K562 (cell line): ENCODE measurements at places on chromosomes 1 and 21. TPM values are rescaled to one million over a fixed set of nuclear protein-coding genes. Genes with fewer than 3 reads are reported as not detected.

GRCh38 chr1:31760471-31761470 lies 3.4 kb downstream of the ADGRB2 start:
- peaks cover 60% of the 10 kb centered on the region for H3K27me3 ChIP-seq
- DNase-seq = peak; percentile 79
- no peak overlapping the region for H3K27ac ChIP-seq
- H3K4me3 ChIP-seq = peak overlapping the region; percentile 7; the same call in 1 of the 2 replicates

- H3K27ac ChIP-seq = no peak overlapping the region; the same call in 2 of the 3 replicates
- DNase-seq = no peak
- peaks cover 93% of the 10 kb centered on the region for H3K36me3 ChIP-seq
- peaks cover 17% of the 10 kb centered on the region for H3K4me1 ChIP-seq
- H3K27me3 ChIP-seq = no peaks in the 10 kb centered on the region
These were observed 24.4 kb downstream of the CAP1 start for GRCh38 chr1:40064797-40065499.

Gene RGS8
- not detected in 2 replicates for total RNA-seq

DNA sequence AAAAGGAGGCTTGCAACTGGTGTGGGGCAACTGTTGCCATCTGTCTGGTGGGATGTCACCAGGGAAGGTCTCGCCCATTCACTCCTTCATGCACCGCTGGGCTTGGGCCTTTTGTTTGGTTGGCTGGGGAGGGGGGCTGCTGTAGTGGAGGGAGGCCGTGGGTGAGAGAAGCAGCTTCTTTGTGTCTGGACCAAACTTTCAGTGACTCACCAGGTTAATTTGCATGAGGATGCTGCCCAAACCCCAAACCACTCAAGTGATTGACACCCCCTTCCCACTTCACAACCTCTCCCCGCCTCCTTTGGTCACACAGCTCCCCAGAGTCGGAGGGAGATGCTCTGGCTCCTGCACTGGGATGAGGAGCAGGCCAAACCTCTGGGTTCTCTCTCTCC lies 19.7 kb downstream of the BTG2 start:
- peaks cover 50% of the 10 kb centered on the region for H3K4me1 ChIP-seq
- no peaks in the 10 kb centered on the region for H3K36me3 ChIP-seq
- H3K27ac ChIP-seq = no peak overlapping the region
- DNase-seq = no peak
- H3K27me3 ChIP-seq = peaks cover 4% of the 10 kb centered on the region; the same call in 2 of the 3 replicates

DNA sequence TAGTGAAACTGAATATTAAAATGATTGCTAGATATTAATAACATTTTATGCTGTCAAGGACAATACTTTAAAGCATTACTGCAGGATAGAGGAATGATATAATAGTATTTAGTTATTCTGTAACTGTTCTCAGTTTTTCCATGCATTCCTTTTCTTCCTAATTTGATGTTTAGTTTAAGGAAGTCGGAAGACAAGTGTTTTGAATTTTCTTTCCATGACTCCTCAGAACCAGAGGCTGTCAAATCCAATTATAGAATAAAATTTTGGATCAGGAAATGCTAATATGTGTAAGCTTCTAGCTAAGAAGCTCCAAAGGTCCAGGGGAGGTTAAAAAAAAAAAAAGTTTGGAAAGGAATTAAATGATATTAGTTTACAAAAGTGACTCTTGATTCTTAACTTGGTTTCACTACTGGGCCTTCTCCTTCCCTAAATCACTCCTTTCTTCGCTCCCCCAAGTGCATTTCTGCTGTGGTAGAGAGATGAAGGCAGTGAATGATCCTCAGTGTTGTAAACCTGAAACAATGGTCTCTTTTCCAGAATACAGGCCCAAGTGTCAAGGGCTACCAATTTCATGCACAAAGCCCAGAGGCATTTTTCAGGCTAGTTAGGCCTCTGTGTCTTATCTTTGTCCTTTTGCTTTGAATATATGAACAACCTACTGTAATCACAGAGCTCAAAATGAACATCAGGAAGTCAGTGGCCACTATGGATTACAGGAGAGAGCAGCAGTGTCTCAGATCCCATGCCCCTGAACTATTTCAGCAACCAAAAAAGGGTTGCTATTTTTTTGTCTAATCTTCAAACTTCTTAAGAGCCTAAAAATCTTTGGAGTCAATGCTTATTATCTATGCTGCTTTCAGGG lies 6.2 kb downstream of the ADSS2 start:
- peak; percentile 29 for DNase-seq
- no peaks in the 10 kb centered on the region for H3K27me3 ChIP-seq
- H3K4me1 ChIP-seq = peaks cover 2% of the 10 kb centered on the region; the same call in 1 of the 2 replicates
- H3K4me3 ChIP-seq = no peak overlapping the region
- peak overlapping the region; percentile 30; the same call in 2 of the 3 replicates for H3K27ac ChIP-seq
- peaks cover 71% of the 10 kb centered on the region for H3K36me3 ChIP-seq

Gene ST6GALNAC3
- 0.29 and 0.31 TPM in 2 replicates for total RNA-seq

- peak; percentile 62 for DNase-seq
- H3K4me3 ChIP-seq = peak overlapping the region; percentile 85
- H3K27ac ChIP-seq = peak overlapping the region; percentile 66
- no peaks in the 10 kb centered on the region for H3K27me3 ChIP-seq
- H3K36me3 ChIP-seq = no peaks in the 10 kb centered on the region
These were observed 740 bp downstream of the DSTYK start for GRCh38 chr1:205210756-205211168.

Gene KCNK1
- total RNA-seq = 9.4 and 9.8 TPM in 2 replicates

Gene WDR64
- total RNA-seq = not detected in 2 replicates

Gene KRTCAP2
- 243 and 253 TPM in 2 replicates for total RNA-seq

DNA sequence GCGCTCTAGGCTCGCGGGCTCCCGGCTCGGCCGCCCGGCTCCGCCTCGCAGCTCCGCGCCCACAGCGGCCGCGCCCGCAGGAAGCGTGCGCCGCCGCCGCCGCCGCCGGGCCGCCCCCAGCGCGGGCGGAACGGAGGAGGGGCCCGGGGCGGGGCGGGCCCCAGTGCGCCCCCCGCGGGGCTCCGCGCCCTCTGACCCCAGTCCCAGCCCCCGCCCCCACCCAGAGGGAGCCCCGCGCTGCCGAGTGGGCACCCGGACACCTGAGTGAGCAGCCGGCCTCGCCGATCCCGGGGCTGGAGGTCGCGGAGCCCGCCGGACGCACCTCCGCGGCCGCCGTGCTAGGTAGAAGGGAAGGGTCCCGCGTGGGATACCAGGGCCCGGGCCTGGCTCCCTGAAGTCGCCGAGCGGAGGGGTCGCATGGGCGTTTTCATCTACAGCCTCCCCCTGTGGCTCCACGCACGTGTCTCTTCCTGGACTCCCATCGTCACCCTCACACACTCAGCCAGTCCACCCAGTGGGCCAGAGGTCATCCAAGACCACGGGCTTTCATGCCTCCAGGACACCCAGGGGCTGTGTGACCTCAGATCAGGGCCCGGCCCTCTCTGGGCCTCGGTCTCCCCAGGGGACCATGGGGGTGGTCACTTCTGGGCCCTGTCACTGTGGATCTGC lies at the start of gene SDC3:
SDC3 (minus strand) TSS at position 63 of the 669 bp plus-strand sequence. CDS start 172 bp downstream, outside the sequence.
- H3K36me3 ChIP-seq = no peaks in the 10 kb centered on the region
- H3K4me3 ChIP-seq = peak within 1 kb of the TSS; percentile 47
- H3K27ac ChIP-seq = peak within 1 kb of the TSS; percentile 52
- H3K27me3 ChIP-seq = no peaks in the 10 kb centered on the region

Gene CELA2A
- total RNA-seq = 0.47 and 0.62 TPM in 2 replicates

DNA sequence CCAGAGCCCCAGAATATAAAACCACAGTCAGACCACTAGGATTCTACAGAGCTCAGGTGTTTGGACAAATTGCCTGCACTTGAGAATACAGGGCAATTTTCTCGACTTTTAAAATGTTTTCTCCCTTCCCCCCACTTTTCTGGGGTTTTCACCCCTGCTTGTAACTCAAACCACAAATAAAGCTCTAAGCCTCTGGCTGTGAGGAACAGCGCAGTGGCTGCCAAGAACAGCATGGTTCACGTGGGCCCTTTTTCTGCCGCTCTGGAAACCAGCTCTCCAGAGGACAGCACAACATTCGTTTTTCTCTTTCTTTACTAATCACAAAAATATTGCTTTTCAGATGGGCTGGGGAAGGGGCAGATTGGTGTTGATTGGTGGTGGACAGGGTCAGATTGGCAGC lies 102.2 kb upstream of the JUN start:
- no peak overlapping the region for H3K4me3 ChIP-seq
- peaks cover 66% of the 10 kb centered on the region for H3K4me1 ChIP-seq
- H3K27me3 ChIP-seq = no peaks in the 10 kb centered on the region
- peak overlapping the region; percentile 97 for H3K27ac ChIP-seq

GRCh38 chr1:26016953-26017545 lies 4.5 kb upstream of the EXTL1 start:
- no peak overlapping the region for H3K4me3 ChIP-seq
- no peaks in the 10 kb centered on the region for H3K27me3 ChIP-seq
- no peak overlapping the region for H3K27ac ChIP-seq

DNA sequence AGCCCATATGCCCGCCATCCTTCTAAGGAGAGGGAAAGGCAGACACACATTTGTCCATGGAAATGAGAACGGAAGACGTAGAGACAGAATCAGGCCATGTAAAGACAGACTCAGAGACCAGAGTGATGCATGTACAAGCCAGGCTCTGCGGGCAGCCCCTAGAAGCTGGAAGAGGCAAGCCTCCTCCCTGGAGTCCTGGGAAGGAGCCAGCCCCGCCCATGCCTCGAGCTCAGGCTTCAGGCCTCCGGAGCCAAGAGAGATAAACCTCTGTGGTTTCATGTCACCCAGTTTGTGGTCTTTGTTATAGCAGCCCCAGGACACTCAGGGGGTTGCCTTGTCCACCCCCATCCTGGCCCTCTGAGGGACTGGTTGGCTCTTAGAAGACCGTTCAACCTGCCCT lies 11.6 kb downstream of the PDE9A start:
- no peaks in the 10 kb centered on the region for H3K36me3 ChIP-seq
- peaks cover 9% of the 10 kb centered on the region; the same call in 2 of the 3 replicates for H3K27me3 ChIP-seq

DNA sequence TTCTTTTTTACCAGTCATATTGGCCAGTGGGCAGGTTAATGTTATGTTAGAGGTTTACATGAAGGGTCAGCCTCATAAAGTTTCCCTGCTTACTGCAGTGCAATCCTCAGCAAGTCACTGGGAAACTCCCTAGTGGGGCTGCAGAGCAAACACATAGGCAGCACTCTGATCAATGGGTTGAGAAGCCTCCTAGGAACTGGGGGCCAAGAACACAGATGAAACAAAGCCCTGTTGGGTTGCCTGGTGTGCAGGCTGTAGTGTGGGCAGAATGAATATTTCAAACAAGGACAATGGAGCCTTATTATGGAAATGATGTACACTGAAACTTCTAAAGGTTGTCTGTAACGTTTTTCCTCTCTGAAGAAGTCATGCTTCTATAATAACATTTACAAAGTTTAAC lies 431.6 kb upstream of the PTBP2 start:
- H3K4me3 ChIP-seq = no peak overlapping the region
- no peak overlapping the region for H3K27ac ChIP-seq

DNA sequence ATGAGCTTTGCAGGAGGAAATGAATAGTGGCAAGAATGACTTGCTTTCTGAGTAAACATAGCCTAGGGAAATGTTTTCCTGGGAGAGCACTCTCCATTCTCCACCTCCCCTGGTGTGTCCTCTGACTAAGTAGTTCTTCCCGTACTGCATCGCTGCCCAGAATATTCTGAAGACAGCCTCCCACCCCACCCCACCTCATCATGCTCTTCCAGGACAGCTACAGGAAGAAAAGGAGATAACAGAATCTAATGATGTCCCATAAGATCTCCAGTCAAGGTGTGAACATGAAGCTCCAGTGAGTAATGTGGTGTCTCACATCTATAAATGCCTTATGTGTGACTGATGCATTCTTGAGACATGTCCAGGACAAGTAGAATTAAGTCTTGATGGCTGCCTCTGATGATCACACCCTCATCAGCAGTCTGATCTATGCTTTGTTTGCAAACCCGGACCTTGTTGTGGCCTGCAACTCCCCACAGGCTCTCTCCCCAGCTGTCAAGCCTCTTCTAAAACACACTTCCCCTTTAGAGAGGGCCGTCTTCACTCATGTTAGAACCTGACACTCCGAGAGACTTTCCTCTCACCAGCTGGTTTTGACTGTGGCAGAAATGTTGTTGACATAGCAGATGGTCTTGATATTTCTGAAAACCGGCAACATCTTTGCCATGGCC lies 183.0 kb downstream of the CYYR1 start:
- no peaks in the 10 kb centered on the region for H3K27me3 ChIP-seq
- H3K36me3 ChIP-seq = no peaks in the 10 kb centered on the region
- no peaks in the 10 kb centered on the region for H3K4me1 ChIP-seq
- H3K27ac ChIP-seq = no peak overlapping the region
- no peak overlapping the region for H3K4me3 ChIP-seq
- DNase-seq = no peak

DNA sequence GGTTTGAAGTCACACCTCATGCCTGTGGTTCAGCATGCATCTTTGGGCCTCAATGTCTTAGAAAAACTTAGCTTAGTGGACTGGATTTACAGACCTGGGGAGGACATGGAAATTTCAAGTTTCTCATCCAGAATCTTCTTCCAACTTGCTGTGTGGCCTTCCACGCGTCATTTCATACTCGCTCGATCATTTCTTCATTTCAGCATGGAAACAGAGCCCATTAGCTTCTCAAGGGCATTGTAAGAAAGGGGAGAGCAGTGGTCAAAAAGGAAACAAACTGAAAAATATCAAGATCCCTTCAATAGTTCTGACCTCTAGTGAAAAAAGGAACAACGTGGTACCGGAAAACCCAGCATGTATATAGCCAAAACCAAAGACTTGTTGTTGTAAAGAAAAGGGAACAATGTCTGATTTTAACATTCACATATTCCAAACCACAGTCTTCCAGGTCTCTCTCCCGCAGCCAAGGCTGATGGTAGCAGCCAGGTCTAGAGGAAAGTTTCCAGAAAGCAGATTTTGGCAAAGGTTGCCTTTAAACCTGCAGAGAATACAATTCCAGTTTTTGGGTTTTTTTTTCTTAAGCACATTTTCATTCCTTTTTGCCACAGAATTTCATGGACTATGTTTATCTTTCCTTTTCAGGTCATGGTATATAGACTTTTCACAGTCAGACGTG lies 97.0 kb upstream of the CDC42BPA start:
- no peak for DNase-seq
- no peaks in the 10 kb centered on the region; the same call in 1 of the 2 replicates for H3K4me1 ChIP-seq
- H3K27ac ChIP-seq = no peak overlapping the region
- no peak overlapping the region for H3K4me3 ChIP-seq
- no peaks in the 10 kb centered on the region for H3K27me3 ChIP-seq

Gene ZBTB18
- total RNA-seq = 2.1 and 2.2 TPM in 2 replicates

DNA sequence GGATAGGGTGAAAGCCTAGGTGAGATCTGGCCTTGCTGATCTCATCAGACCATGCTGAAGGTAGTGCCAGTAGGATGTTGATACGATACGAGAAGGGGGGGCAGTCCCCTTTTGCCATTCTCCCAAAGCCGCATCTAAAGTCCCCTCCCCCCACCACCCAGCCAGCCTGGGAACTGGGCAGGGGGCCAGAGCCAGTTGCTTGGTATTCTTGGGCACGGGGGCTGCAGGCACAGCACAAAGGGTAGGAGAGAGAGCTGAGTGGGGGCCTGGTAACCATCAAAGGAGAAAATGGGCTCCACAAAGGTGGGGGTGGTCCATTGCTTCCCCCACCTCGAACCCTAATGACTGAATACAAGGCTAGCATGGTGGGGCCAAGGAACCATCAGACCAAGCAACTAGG lies 5.4 kb downstream of the PEA15 start:
- DNase-seq = no peak
- no peaks in the 10 kb centered on the region for H3K27me3 ChIP-seq
- H3K4me1 ChIP-seq = peaks cover 18% of the 10 kb centered on the region
- H3K27ac ChIP-seq = no peak overlapping the region
- no peak overlapping the region for H3K4me3 ChIP-seq
- peaks cover 84% of the 10 kb centered on the region for H3K36me3 ChIP-seq
